ENCODE measurements at places on chromosomes 2 and 18.

DNA sequence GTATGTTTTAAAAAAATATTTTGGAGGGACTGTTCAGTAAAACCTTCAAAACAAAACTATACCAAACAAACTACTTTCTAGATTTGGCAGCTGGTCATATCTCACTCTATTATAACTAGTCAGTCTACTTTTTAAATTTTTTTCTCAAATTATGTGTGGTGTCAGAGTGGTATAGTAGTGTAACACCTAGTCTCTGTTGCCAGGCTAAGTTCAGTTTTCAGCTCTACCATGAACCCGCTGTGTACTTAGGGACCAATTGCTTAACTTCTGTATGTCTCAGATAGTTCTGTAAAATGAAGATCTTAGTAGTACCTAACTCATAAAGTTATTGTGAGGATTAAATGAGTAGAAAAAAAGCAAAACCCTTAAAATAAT lies 54.3 kb downstream of the GPD2 start:
- DNase-seq: no peak

DNA sequence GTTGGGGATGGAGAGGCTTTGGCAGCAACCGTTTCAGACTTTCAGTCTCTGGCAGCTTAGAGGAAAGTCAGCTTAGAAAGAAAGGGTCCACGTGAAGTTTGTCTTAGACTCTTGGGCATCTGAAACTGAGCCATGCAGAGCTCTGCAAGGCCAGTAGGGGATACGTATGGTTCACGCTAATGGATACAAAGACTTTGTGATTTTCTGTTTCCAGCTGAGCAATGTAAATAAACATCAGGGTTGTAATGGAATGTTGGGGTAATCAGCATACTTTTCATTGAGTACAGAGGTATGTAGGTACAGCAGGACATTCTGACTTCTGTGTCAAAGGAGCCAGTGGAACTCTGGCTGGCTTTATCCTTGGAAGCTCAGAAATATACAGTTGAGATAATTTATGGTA lies 31.0 kb downstream of the RALB start:
- no peak for DNase-seq

DNA sequence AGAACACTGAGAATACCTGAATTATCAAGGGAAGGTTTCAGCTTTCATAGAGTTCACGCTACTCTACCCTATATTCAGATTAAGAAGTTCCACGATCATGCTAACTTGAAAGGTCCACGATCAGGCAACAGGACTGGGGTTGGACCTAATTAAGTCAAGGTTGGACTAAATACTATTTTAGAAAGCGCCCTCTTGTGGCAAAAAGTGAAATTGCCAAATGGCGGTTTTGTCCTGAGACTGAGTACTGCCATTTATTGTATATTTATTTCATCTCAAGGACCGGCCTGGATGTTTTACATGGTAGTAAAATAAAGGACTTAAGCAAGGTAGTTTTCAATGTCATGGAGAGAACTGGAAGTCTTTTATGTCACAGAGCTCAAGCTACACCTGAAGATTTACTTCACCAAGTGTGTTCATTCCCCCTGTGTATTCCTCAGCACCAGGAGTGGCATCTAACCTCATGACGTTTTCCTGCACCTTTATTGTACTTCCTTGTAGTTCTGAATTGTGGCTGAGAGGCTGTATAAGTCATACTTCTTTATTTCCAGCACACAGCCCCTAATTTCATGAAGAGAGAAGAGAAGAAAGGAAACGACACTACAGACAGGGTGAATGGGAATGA lies 56.8 kb downstream of the SRD5A2 start:
- DNase-seq: peak; percentile 61

DNA sequence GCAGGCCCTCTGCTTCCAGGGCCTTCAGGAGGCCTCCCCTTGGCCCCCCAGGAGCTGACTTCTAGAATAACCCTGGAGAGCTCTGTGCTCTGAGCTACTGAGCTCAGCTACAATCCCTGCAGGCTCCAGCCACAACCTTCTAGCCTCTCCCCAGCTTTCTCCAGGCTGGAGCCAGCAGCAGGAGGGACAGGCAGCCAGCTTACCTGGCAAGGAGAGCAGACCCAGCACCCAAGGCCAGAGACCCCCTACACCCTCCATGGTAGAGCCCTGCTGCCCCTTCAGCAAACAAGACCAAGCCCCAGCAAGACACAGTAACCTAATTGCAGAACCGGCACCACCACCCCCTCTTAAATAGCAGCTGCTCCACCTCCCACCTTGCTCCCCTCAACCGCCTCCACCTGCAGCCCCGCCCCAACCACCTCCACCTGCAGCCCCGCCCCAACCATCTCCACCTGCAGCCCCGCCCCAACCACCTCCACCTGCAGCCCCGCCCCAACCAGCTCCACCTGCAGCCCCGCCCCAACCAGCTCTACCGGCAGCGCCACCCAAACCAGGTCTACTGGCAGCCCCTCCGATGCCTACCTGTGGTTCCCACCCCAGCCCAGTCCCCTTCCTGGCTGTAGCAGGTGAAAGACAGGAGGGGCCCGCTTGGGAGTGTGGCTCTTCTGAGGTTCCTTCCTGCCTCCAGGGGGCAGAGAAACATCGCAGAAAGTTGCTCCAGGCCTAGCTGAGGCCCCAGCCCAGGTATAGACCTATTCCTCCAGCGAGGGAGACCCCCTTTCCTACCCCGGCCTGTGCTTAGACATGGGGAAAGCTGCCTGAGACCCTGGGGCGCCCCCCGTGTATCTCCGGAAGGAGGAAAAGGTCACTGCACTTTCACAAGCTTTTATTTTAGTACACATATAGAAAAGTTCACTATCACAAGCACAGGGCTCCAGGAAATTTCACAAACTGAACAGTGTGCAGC lies at the start of gene ASTL:
Gene ASTL (minus strand): TSS at position 324 of the 967 bp plus-strand sequence. CDS start 66 bp downstream, at position 258.
- peak; percentile 77 for DNase-seq

DNA sequence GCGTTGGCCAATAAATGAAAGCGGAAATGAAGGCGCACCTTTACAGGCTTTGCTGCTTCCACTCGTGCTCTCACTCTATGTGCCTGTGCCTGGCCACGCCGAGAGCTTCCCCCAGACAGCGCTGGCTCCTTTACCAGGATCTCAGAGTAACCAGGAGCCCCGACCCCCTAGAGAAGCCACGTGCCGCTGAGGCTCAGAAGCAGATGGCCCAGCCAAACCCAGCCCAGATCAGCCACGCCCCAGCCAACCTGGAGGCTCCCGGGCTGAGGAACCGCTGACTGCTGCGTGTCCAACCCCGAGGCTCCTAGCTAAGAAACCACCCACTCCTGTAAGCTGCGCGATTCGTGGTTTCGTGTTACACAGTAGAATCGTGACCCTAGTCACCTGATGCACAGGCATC lies 199.3 kb downstream of the NCK2 start:
- no peak for DNase-seq

DNA sequence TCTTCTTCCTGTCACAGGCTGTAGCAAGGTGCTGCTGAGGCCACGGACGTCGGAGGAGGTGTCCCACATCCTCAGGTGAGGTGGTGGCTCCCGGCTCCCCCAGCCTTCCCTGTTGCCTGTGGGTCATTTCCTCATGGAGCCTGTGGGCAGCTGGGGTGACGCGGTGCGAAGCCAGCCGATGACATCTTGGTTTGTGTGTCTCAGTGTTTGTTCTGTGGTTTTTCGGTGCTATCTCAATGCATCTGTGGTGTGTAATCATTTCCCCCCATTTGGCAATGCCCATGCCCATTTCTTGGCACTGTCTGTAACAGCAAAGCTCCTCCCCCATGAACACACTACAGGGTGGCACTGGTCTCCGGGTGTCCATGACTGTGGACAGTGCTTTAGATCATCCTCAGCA lies 6.6 kb downstream of the D2HGDH start:
- DNase-seq: peak; percentile 48

DNA sequence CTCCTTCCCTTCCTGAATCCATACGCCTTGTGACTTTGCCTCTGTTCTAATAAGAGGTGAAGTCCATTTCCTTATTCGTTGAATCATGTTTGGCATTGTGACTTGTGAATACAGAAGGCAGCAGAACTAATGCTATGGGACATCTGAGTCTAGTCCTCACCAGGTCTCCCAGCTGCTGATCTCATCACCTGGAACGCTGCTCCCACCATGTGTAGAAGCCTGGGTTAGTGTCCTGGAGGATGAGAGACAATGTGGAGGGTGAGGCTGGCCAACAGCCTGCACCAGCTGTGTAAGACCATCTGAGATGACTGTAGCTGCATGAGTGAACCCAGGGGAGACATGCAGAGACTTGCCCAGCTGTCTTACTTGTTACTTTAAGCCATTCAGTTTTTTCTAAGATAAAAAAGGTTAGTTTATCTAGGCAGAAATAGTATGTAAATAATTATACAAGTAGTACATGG lies 3.5 kb upstream of the HAAO start:
- DNase-seq: no peak
